ENCODE measurements at places on chromosomes 5 and 9.

DNA sequence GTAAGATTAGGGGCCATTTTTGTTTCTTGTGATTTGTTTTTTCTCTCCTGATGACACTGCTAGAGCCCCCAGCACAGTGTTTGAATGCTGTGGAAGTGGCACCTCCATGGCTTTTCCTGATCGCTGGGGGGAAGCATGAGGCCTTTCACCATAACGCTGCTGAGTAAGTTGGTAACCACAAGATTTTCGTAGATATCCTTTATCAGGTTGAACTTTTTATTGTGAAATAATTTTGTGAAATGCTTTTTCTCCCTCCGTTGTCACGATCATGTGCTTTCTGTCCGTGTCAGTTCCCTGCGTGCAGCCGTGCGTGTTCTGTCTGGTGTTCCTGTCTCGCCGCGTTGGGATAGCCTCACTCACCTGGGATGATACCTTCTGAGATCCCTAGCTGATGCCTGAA, 59.4 kb downstream of the EHMT1 start:
- no peak for DNase-seq

GRCh38 chr5:88613051-88613450, 269.9 kb downstream of the MEF2C start:
- no peak for DNase-seq

- no peak for DNase-seq
Measured at GRCh38 chr5:177311392-177311722, 341 bp downstream of the MXD3 start.

DNA sequence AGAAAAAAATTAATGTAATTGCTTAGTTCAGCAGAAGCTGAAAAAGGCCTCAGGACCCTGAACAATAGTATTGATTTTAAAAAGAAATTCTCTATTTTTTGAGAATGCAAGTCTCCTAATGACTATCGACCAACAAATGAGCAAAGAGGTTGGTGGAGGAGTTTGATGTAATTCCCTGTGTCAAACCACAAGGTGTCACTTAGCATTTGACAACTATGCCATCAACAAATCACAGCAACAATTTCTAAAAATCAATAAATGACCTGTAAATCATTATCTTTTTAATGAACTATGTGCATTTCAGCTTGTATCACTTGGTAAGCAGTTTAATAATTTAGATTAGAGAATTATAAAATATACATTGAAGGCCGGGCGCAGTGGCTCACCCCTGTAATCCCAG, 133.7 kb downstream of the PRELID2 start:
- no peak for DNase-seq

GRCh38 chr9:83675466-83675865, 32.3 kb downstream of the UBQLN1 start:
- no peak for DNase-seq

DNA sequence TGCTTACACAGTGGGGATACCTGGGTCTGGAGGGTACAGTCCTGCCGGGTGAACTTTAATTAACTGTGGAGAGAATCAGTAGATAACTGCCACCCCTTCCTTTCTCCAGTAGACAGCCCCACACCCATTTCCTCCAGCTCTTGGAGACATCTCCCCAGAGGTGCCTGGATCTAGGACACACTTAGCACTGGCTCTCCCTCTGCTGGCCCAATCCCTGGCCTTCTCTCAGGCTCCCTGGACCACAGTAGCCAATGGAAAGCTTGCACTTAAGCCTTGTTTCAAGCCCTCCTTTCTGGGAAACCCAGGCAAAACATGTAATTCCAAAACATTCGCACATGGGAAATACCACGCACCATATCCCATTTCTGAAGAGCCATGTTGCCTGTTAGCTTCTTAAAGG, 169.2 kb upstream of the GAS1 start:
- DNase-seq = no peak

GRCh38 chr9:114722081-114722621, 40.2 kb upstream of the TEX48 start:
- DNase-seq = no peak

GRCh38 chr5:23506329-23507236, 826 bp upstream of the PRDM9 start:
- DNase-seq = peak; percentile 89

DNA sequence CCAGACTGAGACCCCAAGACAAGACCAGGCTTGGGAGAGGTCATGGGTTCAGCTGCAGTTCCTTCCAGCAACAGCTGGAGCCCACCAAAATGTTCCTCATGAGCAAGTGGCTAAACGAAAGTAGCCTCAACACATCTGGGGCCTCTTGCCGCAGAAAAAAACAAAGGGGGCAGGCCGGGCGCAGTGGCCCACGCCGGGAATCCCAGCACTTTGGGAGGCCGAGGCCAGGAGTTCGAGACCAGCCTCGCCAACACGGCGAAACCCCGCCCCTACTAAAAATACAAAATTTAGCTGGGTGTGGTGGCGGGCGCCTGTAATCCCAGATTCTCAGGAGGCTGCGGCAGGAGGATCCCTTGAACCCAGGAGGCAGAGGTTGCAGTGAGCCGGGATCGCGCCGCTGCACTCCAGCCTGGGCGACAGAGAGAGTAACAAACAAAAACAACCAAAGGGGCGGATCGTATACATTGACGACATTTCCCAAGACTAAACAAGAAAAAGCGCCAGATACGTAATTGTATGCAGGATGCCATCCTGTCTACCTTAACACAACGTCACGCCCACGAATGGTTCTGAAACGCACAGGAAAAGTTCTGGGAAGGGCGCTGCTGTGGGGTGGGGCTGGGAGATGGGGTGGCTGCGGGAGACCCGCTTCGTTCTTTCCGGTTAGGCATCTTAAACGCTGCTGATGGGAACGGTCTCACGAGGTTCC, 1.7 kb downstream of the INPP5E start:
- no peak for DNase-seq

DNA sequence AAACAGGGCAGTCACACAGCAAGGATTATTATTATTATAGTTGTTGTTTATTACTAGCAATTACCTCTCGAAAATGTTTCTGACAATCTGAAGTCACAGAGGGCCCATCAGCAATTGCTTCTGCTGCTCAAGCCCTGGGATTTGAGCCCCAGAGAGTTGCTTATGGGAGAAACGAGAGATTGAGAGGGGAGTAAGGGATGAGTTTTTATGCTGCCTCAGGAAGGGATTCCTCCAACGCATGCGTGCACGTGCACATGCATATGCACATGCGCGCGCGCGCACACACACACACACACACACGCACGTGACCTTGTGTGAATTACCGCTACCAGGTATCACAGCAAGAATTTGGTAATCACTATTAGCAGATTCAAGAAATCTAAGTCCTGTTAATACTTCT, 189.2 kb upstream of the TBC1D2 start:
- DNase-seq = no peak

- DNase-seq = no peak
Measured at GRCh38 chr5:174479325-174479724, 245.1 kb upstream of the MSX2 start.

DNA sequence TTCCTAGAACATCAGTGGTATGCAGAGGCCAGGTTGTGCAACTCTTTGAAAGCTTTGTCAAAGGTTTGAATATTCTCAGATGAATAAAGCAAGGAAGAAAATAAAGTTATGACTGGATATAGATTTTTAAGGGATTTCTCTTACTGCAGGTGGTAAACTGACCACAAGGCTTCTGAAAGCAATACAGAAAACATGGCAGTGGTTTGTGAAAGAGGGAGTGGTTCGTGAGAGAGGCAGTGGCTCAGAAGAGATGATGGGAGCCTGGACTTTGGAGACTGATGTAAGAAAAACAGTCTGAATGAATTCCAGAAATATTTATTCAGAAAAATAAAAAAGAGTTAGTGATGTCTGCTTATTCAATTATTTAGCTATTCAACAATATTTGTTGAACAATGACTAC, 380.4 kb upstream of the CTNND2 start:
- DNase-seq = no peak

DNA sequence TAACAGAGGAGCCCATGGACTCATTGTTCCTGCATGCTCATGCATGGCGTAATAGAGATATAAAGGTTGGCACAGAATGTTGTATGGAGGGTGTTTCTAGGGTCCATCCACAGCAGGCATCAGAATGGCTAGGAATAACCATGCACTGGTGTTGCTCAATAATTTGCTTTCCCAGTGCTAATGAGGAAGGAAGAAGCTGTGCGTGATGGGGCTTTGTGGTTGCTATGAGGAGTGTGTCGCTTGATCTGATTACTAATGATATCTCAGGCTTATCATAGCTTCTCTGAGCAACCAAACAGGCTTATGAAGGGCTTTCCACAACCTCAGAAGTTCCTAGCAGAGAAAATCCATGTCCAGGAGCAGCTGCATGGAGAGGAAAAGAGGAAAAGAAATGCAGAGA, 151.3 kb upstream of the TRPC7 start:
- DNase-seq = no peak

GRCh38 chr5:56164376-56164775, 68.8 kb downstream of the ANKRD55 start:
- DNase-seq = peak; percentile 36

- DNase-seq = no peak
Measured at GRCh38 chr9:97934321-97935115, 3.5 kb downstream of the HEMGN start.

- DNase-seq = no peak
Measured at GRCh38 chr5:171635561-171636245, 149.9 kb upstream of the SMIM23 start.

GRCh38 chr5:146849694-146850303, 28.8 kb downstream of the PPP2R2B start:
- no peak for DNase-seq

DNA sequence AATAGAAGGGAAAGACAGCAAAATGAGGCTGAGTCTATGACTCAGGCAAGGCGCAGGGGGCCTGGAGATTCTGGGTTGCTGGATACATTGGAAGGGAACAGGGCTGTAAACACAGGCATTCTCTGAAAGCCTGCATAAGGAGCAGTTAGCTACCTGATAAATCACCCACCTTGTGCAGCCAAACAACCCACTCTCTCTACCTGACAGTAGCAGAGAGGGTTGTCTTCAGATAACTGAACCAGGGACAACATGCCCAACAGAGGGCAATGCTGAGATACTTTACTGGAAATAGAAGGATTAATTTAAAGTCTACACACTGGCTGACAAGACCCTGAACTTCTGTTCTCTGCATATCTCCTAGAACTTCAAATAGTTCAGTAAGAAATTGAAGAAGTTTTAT, 161.6 kb downstream of the KCTD16 start:
- peak; percentile 22 for DNase-seq

GRCh38 chr9:20511686-20512085, 110.6 kb downstream of the MLLT3 start:
- no peak for DNase-seq

DNA sequence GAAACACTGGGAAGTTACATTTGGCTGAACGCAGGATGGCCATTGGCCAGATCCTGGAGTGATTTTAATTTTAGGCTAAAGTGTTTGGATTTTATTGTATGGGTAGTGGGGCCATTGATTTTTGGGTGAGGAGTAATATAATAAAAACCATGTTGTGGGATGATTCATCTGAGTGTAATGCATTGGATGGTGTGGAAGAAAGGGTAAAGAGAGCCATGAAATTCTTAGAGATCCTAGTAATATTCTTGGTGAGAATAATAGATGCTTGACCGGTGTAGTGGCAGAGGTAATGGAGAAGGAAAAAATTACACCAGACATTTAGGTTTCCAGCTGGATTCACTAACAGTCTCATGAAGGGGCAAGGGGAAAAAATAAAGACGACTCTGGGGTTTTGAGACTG, 158.1 kb downstream of the NPR3 start:
- DNase-seq = no peak

DNA sequence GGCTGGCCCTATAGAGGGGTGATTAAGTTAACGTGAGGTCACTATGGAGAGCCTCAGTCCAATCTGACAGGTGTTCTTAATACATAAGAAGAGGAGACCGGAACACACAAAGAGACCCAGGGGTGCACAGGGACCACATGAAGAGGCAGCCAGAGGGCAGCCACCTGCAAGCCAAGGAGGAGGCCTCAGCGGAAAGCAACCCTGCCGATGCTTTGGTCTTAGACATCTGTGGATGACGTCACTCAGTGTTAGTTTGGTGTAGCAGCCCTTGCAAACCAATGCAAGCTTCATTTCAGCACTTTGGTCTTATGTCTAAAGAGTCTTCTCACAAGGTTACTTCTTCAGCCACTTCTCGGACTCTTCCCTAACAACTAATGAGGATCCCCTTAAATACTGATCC, 47.6 kb upstream of the GRHPR start:
- DNase-seq = no peak

DNA sequence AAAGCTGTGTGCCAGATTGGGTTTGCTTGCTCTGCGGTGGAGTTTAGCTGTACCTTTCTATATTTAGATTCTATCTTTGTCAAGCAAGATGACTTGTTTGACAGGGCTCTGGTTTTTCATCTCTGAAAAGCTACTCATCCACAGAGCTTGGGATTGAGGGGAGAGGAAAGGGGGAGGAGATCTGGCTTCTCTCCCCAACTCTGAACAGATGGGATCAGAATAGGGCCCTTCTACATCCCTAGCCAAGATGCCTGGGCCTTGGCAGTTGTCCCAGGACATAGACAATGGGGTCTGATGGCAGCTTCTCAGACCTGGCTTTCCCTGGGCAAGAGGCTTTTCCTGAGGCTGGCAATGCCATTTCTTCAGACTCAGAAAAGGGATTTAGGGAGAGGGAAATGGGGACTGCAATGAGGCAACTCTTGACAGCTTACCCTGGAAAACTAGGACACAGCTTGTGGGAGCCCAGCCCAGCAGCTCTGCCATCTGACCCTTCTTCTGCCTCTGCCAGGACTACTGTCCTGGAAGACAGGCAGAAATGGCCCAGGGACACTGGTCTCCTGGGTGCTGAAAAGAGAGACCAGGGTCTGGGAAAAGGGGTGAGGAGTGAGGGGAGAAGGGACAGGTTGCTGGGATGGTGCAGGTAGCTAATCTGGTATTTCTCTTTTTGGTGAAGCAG, 50.2 kb upstream of the ASTN2 start:
- DNase-seq = peak; percentile 76

GRCh38 chr5:7394889-7395431, 978 bp upstream of the ADCY2 start:
- DNase-seq = no peak

DNA sequence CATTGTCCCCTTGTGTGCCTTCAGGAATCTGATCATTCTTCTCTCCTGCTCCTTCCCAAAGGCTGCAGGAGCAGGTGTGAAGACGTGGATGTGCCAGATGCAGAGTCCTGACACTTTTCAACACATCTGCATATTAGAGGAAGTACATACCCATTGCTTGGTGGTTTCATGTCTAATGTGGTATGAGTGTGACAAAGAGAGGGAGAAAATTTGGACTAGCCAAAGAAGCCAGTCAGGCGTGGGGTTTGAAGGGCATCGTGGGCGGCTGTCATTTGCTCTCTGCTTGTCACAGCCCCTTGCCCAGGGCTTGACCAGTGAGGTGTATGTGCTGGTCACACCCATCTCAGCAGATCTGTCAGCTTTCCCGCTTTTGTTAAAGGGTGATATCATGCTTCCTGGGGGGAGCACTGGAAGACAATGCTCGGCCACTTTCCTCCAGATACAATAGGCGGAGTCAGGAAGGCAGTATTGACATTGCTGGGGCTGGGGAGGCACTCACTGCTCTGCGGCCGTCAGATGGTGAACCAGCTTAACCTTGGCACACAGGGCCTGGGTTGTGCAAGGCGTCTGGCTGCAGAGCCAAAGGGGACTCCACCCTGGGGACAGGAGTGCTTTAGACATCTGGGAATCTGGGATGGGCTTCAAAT, 8.6 kb downstream of the TEK start:
- DNase-seq = peak; percentile 51

- no peak for DNase-seq
Measured at GRCh38 chr5:107565791-107566767, 104.7 kb downstream of the EFNA5 start.
